ENCODE measurements at places on chromosomes 3 and 15.

DNA sequence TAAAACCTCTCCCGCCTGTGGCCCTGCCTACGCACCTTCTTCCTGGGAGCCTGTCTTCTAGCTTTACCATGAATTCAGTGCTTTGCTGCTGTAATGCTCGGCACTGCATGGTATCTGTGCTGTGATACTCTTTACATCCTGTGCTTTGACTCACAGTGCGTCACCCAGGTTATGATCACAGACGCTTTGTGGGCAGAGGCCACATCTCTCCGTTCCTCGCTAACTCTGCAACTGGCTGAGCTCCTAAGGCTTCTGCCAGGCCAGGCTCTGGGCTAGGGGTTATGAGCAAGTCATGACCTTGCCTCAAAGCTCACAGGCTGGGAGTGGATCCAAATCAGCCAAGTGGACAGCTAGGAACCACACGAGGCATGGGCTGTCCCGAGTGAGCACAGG, 23.2 kb downstream of the SPTBN5 start:
- no peak for DNase-seq

DNA sequence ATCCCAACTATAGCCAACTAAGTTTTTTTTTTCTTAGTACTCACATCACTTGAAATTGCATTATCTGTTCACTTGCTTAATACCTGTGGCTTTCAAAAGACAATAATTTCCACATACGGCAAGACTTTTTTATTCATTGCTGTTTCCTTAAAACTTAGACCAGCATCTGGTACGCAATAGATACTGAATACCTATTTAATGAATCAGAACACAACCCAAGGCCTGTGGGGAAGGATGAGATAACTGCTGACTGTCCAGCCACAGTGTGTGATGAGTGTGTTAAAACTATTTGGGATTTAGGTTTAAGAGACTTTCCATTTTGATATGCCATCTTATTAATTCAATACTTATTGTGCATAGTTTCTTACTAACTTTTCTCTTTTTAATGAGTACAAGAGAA, 988.7 kb downstream of the NTRK3 start:
- no peak for DNase-seq

GRCh38 chr3:192010490-192010889, 549.5 kb downstream of the PYDC2 start:
- DNase-seq, result no peak

GRCh38 chr3:129315998-129316247, 37.3 kb downstream of the HMCES start:
- no peak for DNase-seq

Data from NCI-H460 (cell line).